ENCODE measurements at places on chromosomes 2 and 18.

DNA sequence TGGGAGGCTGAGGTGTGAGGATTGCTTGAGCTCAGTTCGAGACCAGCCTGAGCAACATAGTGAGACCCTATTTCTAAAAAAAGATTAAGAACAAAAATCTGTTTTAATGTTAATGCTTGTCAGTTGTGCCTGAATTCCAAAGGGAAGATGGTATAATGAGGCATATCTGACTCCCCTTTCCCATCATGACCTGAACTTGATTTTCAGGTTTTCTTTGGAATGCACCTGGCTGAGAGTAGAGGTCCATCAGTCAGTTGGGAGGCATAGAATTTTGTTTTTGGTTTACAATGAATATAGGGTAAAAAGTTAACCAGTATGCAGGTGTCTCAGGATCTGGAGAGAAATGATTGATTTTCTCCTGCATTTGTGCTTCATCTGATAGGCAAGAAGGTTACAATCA lies 20.4 kb downstream of the RPIA start:
- no peak for DNase-seq

DNA sequence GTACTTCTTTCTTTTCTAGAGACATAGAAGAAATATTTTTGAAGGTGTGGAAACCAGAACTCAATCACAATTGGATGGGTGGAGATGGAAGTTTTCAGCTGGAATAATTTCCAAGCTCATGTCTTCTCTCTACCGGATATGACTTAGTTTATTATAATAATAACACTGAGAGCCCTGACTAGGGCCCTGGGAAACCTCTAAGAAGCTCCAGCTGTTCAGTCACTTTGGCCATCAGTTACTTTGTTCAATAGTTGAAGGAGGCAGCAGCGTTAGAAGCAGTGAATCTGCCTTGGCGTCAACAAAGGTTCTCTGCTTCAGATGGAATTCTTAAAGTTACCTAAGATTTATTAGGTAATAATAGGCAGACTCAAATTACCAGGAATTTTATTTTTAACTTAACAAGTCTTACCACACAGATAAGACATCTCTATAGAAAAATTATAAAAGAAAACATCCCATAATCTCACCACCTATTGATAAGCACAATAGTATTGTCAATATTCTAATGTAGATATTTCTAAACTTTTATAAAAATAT lies 293.8 kb upstream of the CHAC2 start:
- no peak for DNase-seq

GRCh38 chr18:13429016-13429415 lies 210.5 kb downstream of the LDLRAD4 start:
- DNase-seq, result no peak

GRCh38 chr18:33757037-33757436 lies 179.0 kb downstream of the ASXL3 start:
- no peak for DNase-seq

DNA sequence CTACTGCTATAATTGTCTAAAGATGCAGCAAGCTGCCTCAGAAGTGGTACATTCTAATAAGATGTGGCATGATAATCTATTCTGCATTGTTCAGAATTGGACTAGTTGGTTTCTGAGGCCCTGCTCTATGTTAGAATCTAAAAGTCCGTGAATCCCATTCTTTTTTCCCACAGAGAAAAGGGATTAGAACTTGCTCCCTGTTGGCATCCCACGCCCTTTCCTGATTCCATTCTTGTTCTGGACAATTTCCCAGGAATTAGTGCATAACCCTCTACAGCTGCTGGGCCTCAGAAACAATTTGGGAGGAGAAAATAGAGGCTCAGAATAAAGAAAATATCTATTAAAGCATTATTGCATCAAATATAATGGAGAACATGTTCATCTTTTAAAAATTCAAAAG lies 282.7 kb downstream of the NRXN1 start:
- DNase-seq, result no peak

- no peak for DNase-seq
These were observed 42.5 kb downstream of the ADD2 start for GRCh38 chr2:70725505-70725904.

DNA sequence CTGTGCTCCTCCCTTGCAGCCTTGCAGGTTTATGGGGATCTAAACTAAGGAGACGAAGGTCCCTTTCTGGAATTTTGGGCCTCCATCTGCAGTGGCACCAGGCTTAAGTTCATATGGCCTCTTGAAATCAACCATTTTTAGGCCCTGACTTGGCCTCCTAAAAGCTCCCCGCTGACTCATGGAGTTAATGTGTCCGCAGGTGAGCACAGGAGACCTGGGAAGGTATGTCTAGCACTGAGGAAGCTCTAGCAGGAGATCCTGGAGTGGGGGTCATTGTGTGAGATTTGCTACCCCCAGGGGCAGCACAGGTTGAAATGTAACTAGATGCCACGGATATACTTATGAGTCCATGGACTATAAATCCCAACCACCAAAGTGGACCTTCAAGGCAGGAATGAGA lies 95.9 kb upstream of the CELF4 start:
- no peak for DNase-seq

DNA sequence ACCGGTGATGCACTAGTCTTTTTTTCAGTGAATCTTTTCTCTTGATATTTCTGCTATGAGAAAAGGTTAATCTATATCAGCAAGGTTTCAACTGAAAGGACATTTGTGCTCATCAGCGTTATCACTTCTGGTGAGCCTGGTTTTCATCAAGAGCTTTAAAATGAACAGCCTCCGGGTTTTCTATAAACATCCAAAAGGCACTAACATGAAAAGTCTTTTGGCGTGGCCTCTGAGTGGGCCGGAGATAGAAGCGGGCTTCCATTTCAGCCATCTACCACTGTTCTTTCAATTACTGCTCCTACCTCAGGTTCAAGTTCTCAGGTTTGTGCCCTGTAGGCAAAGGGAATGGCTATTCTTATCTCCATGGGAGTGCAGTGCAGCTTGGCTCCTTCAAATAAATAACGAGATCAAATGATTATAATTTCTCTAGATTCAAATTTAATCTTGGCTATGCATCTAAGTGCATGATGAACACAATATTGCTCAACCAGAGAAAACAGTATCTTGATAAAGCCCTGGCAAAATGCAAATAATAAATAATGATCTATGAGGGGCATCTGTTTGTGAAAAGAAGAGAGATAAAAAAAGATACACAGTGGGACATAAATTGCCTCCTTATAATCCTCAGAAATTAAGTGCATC lies 314.8 kb downstream of the CDH2 start:
- DNase-seq, result no peak

GRCh38 chr2:120360307-120360855 lies 14.4 kb downstream of the INHBB start:
- no peak for DNase-seq

GRCh38 chr2:121748202-121748601 lies 7.2 kb upstream of the TSN start:
- no peak for DNase-seq

DNA sequence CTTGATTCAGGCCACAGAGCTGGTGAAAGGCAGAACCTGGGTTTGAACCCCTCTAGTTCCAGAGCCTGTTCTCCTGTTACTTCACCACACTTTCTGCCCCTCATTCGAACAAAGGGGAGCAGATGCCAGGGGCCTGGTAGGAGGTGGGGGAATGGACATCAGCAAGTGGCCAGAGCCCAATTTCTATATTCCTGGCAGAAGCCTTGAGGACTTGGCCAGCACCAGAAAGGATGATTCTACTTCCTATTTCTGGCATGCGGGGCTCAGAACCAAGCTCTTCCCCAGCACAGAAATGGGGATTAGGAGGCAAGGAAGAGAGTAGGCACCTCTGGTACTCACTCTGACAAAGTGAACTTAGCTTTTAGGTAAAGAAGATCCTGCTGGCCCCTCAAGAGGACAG lies 49.3 kb downstream of the ADD2 start:
- no peak for DNase-seq

- no peak for DNase-seq
These were observed 139.5 kb upstream of the RND3 start for GRCh38 chr2:150626934-150627411.

DNA sequence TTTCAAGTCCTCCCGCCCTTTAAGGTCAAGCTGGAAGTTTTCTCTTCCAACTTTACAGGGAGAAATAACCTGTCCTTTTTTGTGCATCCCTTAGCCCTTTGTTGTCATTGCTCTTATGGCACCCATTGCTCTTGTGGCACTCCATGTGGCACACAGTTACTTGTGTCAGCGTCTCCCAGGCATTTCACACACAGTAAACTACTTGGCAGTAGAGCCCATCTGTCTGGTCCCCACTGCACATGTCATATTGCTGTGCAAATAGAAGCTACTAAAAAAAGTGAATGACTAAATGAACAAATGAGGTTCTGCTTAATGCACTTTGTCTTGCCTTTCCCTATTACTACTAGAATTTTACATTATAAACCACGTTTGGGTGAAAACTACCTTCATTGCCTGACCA lies 149.3 kb downstream of the EML6 start:
- DNase-seq, result no peak

- DNase-seq, result peak; percentile 71
These were observed 68.3 kb downstream of the TNS1 start for GRCh38 chr2:217934321-217935131.

DNA sequence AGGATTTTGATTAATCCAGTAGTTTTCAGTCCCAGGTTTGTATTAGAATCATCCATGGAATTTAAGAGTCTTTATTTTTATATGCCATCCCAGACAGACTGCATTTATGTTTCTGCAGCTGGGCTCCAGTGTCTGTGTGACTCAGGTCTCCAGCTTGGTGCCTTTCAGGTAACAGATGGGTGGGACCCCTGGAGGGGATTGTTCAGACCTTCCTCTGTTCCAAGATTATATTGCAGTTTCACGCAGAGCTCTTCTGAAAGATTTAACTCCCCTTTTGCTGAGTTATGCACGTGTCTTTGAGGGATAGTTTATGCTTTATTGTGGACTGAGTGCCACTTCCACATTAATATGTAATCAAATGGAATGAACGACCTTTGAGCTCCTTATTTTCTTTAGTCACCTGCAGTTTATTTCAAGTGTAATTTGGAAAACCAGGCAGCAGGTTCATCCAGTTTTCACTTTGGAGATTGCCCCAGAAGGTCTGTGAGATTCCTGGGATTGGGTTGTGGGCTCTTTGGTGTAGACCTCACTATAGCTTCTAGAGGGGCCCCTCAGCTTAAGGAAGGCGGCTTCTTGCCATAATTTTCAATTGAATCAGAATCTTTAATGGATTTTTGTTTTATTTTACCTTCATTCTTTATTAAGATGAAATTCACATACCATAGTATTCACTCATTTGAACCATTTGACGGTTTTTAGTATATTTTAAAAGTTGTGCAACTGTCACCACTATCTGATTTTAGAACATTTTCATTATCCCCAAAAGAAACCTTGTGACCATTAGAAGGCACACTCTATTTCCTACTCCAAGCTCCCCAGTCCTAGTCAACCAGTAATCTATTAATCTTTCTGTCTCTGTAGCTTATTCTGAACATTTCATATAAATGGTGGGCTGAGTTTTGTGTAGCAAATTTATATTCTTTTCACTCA lies 135.0 kb downstream of the WDSUB1 start:
- DNase-seq, result no peak

GRCh38 chr18:57428221-57429150 lies 6.7 kb upstream of the ONECUT2 start:
- no peak for DNase-seq

DNA sequence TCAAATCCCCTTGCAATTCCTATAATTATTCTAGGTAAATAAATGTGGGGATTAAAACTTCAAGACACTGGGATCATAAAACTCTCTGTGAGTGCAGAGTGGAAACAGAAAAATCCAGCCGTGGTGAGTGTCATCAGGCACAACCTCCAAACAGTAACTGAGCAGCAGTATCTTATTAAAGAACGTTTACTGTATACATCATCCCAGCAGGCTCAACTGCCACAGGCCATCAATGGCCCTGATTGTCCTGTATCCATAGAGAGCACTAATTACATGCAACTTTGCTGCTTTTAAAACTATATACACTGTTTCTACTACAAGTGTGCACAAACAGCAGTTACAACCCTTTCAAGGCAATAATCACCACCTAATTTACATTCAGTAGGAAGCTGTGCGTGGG lies 23.9 kb downstream of the GAREM1 start:
- DNase-seq, result no peak

DNA sequence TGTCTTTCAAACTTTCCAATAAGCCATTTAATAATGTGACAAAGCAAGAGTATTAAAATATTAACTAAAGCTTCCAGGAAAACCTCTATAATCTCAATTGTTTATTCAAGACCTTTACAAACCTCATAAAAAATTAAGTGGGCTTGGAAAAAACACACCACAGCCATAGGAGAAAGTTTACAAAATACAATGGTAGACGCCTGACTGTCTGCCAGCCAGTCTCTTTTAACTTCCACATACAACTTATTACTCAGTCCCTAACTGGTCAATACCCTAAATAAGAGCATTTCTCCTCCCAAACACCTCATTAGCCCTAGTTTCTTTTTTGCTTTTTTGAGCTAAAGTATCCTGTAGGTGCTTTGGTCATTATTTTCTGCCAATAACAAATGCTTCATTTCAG lies 247.4 kb upstream of the CYP26B1 start:
- DNase-seq, result no peak

DNA sequence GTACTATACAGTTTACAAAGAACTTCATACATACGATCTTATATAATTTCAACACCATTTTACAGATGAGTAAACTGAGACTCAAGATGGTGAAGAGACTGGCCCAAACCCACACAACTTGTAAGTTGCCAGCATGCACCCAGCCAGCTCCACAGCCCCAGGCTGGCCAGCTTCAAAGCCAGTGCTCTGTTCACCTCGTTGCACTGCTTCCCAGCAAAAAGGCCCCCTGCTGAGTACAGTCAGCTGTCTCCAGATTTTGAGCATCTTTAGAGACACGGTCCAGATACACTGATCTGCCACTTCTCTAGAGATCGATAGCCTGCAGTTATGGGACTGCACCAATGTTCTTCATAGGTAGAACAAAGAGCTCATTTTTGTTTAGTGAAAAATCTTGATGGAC lies 257.2 kb upstream of the CHAC2 start:
- DNase-seq, result no peak

- DNase-seq, result no peak
These were observed 19.4 kb upstream of the ZEB2 start for GRCh38 chr2:144539289-144539782.

DNA sequence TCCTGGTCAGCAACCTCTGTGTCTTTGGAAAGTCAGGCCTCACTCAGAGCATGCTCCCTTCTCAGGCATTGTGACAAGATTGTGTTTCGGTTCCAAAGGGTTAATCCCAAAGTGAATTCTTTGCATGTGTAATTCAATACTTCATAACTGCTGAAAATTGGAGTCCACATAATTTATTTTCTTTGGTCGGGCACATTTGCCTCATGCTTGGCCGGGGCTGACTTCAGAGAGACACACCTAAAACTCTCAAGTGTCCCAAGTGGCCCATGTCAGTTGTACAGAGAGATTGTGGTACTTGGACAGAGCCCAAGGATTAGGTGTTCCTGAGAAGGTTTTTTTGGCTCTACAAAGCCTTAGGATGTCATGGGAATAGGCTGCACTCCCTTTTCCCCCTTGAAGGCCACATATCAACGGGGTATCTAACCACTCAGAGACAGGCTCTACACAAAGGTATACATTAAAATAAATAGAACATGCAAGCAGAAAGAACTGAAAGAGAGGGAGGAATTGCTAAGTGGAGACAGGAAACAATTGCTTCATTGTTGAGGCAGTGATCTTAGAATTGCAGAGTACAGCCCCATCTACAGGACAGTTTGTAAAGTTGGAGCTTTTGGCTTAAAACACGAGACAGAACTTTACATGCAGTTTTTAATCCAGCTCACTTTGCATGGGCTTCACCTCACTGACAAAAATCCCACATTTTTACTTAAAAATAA lies 1232.3 kb upstream of the ZEB2 start:
- peak; percentile 45 for DNase-seq

- DNase-seq, result peak; percentile 40
These were observed 55.2 kb downstream of the CCDC88A start for GRCh38 chr2:55364189-55365055.

GRCh38 chr2:139477618-139478017 lies 697.4 kb upstream of the NXPH2 start:
- DNase-seq, result no peak
